T-helper 1 cell treated with Interleukin-12 subunit alpha and Interleukin-12 subunit beta and Interleukin-4 antibody, amounts not matched to agents 30 ng/mL and 1 ng/mL, for 36 hours (primary cell): ENCODE measurements at places on chromosomes 2 and 18. TPM values are rescaled to one million over a fixed set of nuclear protein-coding genes. Genes with fewer than 3 reads are reported as not detected.

FAP gene
- total RNA-seq: 0.17 and 0.76 TPM in 2 replicates

MAB21L4 gene
- not detected in 2 replicates for total RNA-seq

PLEK gene
- total RNA-seq: 3.9 and 5.6 TPM in 2 replicates

UGT1A10 gene
- total RNA-seq: not detected in 2 replicates

WNT10A gene
- 0.07 and 0.29 TPM in 2 replicates for total RNA-seq

GALNT14 gene
- 0.17 and 0.27 TPM in 2 replicates for total RNA-seq

DNAH7 gene
- 0.05 TPM in 1 of 2 replicates, not detected in the other for total RNA-seq

NRP2 gene
- total RNA-seq: 11.1 and 11.4 TPM in 2 replicates

PGAP1 gene
- total RNA-seq: 44.9 and 52.1 TPM in 2 replicates
